ENCODE measurements at places on chromosomes 6 and 20.
A peak's percentile ranks its signal among the peaks of the same experiment; 100 is the strongest.

DNA sequence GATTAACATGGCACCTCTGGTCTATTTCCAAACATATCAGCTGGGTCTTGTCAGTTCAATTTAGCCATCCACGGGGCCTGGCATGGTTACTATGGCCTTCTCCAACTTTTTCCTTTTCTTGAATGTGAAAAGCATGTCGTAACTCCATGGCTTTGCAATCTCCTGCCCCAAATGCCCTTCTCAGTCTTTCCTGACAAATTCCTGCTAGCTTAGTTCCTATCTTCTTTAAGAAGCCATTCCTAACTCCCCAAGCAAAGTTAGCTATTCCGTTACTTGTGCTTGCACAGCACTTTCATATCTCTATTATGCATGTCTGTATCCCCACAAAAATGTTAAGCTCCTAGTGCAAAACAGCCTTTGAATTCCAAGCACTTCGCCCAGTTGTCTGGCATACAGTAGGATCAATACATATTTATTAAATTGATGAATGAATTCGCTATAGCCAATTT is 105.6 kb downstream of the AIG1 start:
- no peak for DNase-seq

- DNase-seq: no peak
These were observed 128.4 kb downstream of the TIAM2 start for GRCh38 chr6:155123520-155123919.

DNA sequence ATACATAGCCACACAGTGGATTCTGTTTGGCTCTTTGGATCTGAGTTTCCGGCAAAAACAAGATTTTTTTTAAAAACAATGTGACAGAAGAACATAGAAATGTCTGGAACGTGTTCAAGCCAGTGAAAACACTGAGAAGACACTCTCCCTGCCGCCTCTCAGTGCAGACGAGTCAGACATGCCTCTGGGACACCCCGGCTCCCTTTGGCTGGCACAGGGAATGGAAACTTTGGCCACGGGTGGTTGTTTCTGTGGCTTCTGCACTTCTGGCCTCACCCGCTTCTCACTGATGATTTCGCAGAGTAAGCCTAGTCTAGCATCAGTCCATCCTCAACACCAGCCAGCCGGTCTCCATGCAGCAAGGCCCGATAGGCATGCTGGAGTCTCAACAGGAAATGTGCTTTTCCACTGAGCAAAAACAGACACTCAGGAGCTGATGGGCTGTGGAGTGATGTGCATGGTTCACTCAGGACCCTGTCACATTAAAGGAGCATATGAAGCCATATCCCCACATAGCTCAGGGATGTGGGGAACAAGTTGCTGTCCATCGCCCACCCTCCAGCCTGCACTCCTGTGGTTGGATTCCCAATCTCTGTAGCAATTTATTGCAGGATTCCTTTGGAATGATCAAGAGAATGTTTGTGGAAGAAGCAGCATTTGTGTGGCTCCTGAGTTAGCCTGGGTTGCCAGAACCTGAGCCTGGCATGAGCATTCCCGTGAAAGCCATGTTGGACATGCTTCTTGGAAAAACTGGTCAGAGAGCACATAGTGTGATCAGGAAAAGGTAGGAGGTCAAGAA is 262.0 kb upstream of the RIN2 start:
- no peak for DNase-seq

DNA sequence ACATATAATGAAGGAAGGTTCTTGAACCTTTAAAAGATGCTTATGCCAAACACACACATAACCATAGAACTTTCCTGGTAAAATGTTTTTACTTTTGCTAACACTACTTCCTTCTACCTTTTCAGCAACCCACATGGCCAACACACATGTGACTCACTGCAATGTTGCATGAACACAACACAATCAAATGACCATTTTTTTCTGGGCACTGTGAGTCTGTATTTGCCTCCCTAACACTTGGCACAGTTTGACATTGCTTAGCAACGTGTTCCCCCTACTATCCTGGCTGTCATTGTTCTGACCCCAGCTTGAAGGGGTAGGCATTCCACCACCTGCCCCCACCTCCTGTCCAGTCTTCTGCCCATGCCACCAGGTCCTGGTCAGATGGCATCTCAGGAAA is 204.8 kb upstream of the PRND start:
- no peak for DNase-seq

GRCh38 chr6:38604700-38605099 is 35.0 kb downstream of the BTBD9 start:
- no peak for DNase-seq

- DNase-seq: no peak
These were observed 114.6 kb downstream of the RCAN2 start for GRCh38 chr6:46376562-46377061.

DNA sequence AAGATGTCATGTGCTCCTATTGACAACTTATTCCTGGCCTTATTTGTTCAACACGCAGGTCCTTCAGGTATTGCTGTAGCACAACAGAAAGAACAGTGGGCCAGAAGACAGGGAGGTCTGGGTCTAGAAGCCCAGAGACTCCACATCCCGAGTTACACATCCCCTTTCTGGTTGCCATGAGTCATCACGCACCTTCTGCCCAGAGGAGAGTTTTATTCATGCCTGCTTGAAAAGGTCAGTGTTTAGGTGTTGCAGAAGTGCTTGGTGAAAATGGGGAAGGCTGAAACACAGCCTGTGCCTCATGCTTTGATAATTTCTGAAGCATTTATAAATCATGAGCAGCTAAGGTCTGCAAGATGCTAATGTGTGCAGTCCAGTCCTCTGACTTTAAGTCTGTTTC is 256.4 kb downstream of the GMPR start:
- no peak for DNase-seq

- DNase-seq: no peak
These were observed 78.4 kb upstream of the MLN start for GRCh38 chr6:33882154-33882553.

DNA sequence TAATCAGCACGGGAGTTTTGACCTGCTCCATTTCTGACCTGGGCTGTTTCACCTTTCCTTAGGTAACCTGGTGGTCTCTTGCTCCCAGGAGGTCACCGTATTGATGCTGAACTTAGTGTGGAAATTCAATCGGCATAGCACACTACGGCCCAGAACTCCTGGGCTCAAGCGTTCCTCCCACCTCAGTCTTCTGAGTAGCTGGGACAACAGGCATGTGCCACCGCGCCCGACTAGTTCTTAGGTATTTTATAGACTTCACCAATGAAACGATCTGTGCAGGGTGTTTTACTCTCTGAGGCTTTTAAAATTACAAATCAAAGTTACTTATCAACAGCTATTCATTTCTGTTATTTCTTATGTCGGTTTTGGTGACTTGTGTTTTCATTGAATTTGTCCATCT is 42.1 kb downstream of the ATG5 start:
- DNase-seq: no peak

- no peak for DNase-seq
These were observed 2.4 kb upstream of the ADNP start for GRCh38 chr20:50933589-50933988.

DNA sequence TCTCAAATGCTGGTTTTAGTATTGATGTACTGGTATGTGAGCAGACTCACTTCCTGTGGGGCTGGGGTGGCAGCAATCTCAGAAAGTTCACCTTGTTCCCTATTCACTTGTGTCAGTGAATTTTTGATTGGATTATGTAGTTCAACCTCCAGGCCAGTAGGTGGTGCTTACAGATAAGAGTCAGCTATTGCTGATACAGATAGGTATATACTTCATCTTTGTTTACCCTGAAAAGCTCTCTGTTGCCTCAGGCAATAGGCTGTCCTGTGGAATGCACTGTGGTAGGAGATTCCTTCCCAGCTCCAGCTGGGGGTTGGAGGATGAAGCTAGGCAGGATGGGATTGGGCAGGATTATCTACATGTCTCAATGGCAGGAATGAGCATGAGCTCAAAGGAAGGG is 851.2 kb upstream of the EYS start:
- DNase-seq: no peak

DNA sequence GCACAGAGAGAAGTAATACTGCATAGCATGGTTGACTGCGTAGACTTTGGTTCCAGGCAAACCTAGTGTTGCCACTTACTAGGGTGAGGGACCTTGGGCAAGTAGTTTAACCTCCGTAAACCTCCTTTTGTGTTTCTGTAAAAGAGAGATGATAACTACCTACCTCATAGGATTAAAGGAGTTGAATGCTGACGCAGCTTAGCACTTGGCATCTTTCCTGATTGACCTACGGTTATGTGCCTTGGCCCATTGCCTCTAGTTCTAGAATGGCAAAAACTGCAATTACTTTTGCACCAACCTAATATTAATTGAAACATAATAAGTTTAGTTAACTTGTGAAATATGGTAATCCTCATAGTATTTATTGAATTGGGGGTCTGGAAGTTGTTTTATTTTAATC is 19.1 kb downstream of the GHRH start:
- DNase-seq: no peak

- no peak for DNase-seq
These were observed 841.1 kb upstream of the MANEA start for GRCh38 chr6:94736236-94736635.

GRCh38 chr20:11158146-11158545 is 484.3 kb upstream of the JAG1 start:
- no peak for DNase-seq

DNA sequence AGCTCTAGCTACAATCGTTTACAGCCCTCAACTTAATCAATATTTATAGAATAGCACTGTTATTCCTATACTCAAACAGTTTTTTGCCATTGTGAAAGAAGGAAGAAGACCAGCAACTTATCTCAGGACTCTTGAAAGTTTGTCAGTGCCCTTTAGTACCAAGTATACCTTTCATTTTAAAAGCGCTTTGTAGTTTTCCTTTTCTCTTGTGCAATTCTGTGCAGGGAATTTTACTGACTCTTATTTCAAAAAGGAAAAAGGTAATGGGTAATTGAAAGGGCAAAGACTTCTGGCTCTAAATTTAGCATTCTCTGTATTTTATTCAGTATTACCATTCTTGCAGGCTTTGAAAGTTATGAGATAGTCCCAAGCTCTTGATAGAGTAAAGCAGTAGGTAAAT is 16.8 kb upstream of the RHAG start:
- no peak for DNase-seq

DNA sequence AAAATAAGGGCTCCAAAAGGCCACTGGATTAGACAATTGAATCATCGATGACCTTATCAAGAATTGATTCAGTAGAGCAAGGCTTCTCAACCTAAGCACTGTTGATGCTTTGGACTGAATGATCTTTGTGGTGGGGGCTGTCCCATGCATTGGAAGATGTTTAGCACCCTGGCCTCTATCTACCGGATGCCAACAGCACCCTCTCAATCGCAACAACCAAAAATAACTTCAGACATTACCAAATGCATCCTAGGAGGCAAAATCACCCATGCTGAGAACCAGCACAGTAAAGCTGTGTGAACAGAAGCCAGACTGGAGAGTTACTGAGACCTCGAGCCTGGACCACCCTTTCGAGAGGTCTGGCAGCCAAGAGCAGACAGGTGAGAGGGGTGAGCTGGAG is 67.5 kb downstream of the TBC1D7 start:
- DNase-seq: no peak

GRCh38 chr6:136169394-136170148 is 80.5 kb downstream of the MTFR2 start:
- DNase-seq: no peak

GRCh38 chr6:14912226-14912625 is 333.6 kb upstream of the JARID2 start:
- no peak for DNase-seq

- DNase-seq: no peak
These were observed 466.1 kb downstream of the BTBD3 start for GRCh38 chr20:12383821-12384220.

GRCh38 chr20:39602649-39603048 is 640.5 kb downstream of the DHX35 start:
- no peak for DNase-seq

DNA sequence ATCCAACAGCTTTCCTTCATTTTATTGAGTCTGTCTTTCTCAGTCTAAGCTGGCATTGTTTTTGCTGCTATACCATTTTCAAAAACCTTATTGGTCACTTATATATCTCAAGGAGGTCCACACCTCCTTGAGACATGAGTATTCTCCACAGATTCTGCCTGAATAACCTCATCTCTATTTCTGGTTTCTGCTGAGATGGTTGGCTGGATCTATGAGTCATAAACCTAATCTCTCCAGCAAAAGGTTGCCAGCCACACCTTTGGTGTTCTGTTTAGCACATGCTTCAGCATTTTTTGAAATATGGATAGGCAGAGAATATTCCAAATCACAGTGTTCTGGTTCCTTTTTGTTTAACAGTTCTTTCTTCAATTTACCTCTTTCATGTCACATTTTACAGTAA is 40.8 kb upstream of the TMEM244 start:
- DNase-seq: no peak

- no peak for DNase-seq
These were observed 399.3 kb downstream of the TBC1D32 start for GRCh38 chr6:120935016-120935415.

- DNase-seq: no peak
These were observed 91.2 kb upstream of the EEF1E1 start for GRCh38 chr6:8193541-8193940.

GRCh38 chr6:33279971-33280511 is 3.1 kb downstream of the B3GALT4 start:
- no peak for DNase-seq

GRCh38 chr6:166733900-166734299 is 106.8 kb upstream of the RPS6KA2 start:
- no peak for DNase-seq

DNA sequence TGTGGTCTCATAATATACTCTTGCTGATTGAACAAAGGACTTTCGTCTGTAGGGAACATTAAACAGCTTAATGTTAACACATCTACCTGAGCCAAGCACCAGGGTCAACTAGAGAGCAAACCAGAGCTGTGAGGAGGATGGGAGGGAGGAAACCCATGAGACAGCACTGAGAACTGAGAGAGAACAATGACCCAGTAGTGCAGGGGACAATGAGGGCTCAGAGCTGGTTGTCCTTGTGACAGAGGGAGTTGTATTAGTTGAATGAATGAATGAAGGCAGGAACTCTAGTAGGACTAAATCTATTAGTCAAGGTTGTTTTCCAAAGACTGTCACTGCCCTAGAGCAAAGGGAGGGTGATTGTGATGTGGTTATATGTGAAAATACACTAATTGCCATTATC is 28.2 kb upstream of the GSTA4 start:
- no peak for DNase-seq

GRCh38 chr20:56358600-56359211 is at the start of gene FAM210B:
Gene FAM210B, plus strand, starts transcription at chr20:56358974. Its CDS starts 32 bp downstream, at chr20:56359006.
- DNase-seq: peak; percentile 64

GRCh38 chr20:8808202-8808535 is 260.7 kb upstream of the PLCB4 start:
- DNase-seq: no peak

GRCh38 chr20:673603-674001 is 2.0 kb downstream of the SCRT2 start:
- DNase-seq: no peak

Measured in activated CD8-positive, alpha-beta memory T cell treated with anti-CD3 and anti-CD28 coated beads for 4 hours (primary cell).